ENCODE measurements at places on chromosomes 4 and X. TPM values are rescaled to one million over a fixed set of nuclear protein-coding genes. Genes with fewer than 3 reads are reported as not detected.

- H3K36me3 ChIP-seq = no peaks in the 10 kb centered on the region
- no peak overlapping the region for H3K27ac ChIP-seq
- H3K4me1 ChIP-seq = no peaks in the 10 kb centered on the region
- H3K4me3 ChIP-seq = no peak overlapping the region
- no peaks in the 10 kb centered on the region for H3K27me3 ChIP-seq
Measured at GRCh38 chr4:103425406-103425805, 227.3 kb upstream of the CENPE start.

- peaks cover 10% of the 10 kb centered on the region for H3K27me3 ChIP-seq
- H3K27ac ChIP-seq = no peak overlapping the region
- no peak overlapping the region for H3K4me3 ChIP-seq
- no peaks in the 10 kb centered on the region for H3K36me3 ChIP-seq
Measured at GRCh38 chr4:47373709-47374108, 89.8 kb downstream of the COMMD8 start.

GRCh38 chr4:83174844-83175414 is 60.4 kb upstream of the PLAC8 start:
- no peaks in the 10 kb centered on the region for H3K36me3 ChIP-seq
- peaks cover 2% of the 10 kb centered on the region for H3K4me1 ChIP-seq
- no peak for DNase-seq
- H3K4me3 ChIP-seq = no peak overlapping the region
- H3K27me3 ChIP-seq = no peaks in the 10 kb centered on the region

- no peak overlapping the region for H3K4me3 ChIP-seq
- no peak overlapping the region for H3K27ac ChIP-seq
- DNase-seq = no peak
- H3K36me3 ChIP-seq = no peaks in the 10 kb centered on the region
- no peaks in the 10 kb centered on the region for H3K4me1 ChIP-seq
Measured at GRCh38 chr4:96471956-96472867, 632.3 kb downstream of the PDHA2 start.

DNA sequence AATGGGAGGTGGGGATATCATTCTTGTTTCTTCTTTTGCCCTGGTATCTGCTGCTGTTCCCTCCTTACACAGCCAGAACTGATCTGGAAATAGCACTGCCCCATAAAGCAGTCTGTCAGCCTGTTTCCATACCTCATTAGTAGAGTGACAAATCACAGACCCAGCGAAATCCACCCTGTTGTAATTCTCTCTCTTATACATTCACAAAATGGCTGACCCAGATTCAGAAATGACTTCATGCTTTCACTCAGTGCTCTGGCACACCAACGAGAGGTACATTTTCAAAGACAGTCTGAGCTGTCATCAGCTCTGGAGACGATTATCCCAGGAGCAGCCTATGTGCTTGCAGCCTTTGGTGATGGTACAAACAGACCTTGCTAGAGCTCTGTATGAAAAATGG is 164.6 kb downstream of the AFF2 start:
- no peak overlapping the region for H3K4me3 ChIP-seq
- no peak for DNase-seq

DNA sequence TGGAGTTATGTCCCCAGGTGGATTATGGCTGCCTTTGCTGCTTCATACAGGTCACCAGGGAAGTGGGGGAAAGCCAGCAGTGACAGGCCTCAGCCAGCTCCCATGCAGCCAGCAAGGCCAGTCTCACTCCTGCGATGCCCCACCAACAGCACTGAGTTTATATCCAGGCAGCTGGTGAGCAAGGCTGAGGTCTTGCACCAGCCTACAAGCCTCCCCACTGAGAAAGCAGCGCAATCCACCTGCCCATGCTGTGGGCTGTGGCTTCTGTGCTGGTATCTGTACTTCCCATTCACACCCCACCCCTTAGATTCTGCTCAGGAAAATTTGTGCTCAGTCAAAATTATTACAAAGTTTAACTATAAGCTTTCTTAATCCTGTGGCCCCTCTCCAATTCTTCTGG is 153.5 kb downstream of the HHIP start:
- no peak for DNase-seq
- no peaks in the 10 kb centered on the region for H3K4me1 ChIP-seq
- no peak overlapping the region for H3K27ac ChIP-seq
- H3K27me3 ChIP-seq = no peaks in the 10 kb centered on the region
- no peaks in the 10 kb centered on the region for H3K36me3 ChIP-seq
- H3K4me3 ChIP-seq = no peak overlapping the region

DNA sequence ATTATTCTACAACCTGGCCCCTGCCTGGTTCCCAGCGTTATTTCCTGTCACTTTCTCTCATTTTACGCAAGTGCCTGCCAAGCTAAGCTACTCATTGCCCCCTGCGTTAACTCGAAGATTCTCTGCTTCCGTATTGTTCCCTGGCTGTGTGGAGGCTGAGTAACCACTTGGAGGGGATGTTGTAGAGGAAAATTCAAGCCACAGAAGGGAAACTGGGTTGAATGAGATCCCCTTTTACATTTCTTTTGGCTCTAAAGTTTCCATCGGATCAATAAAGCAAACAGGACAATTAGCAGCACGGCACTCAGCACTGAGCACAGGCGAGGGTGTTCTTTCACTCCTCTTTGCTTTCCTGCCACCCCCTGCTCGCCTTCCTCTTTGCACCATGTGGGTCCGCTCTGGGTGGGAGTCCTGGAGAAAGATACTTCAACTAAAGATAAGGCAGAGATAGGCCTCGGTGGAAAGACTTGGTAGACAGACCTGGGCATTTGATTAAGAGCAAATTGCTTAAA is 4.2 kb upstream of the TMSB4X start:
- H3K4me1 ChIP-seq = peaks cover 39% of the 10 kb centered on the region
- H3K4me3 ChIP-seq = peak overlapping the region; percentile 89
- peaks cover 5% of the 10 kb centered on the region for H3K27me3 ChIP-seq
- peak; percentile 48 for DNase-seq
- H3K27ac ChIP-seq = peak overlapping the region; percentile 98

DGKK gene
- total RNA-seq = not detected

GABRG1 gene
- total RNA-seq = not detected

Measured in activated naive CD8-positive, alpha-beta T cell treated with anti-CD3 and anti-CD28 coated beads for 36 hours (primary cell).